Astrocyte (in vitro differentiated cells and primary cell): ENCODE measurements at places on chromosomes 6 and 20.

DNA sequence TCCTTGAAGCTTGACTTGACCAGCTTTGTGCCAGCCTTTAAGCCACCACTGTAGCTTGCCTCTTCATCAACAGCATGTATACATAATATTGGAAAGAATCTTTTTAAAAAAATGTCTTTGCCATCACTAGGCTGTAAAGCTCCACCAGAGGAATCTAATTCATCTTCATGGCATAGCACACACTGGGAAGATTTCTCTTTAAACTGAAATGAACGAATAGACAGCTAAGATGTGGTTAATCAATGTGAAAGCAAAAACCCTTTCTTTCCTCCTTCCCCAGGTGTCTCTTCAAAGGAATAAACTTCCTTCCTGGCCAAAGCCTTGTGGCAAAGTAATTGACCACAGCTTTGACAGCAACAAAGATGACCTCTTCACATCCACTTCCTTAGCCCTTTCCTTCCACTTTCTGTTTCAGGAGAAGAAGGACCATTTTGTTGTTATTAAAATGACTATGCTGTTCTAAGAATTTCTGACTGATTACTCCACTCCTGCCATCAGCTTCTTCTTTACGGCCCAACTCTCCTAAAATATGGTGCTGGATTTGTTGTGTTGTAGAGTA is 428.7 kb upstream of the SOX4 start:
- peak; percentile 46 for DNase-seq

DNA sequence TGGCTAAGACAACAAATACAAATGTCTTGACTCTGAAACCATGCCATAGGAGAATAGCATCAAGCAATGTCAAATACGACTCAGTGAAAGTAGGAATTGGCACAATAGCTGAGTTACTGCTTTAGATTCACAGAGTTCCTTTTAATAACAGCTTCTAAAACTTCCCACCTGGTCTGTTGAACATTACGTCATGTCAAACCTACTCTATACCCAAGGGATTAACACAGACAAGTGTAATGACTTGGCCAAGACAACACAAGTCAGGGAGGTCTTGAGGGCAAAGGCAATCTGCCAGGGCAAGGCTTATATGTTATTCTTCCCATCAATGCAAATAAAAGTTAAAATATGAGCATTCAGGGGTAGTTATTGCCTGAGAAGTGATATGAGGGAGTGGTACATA is 265.1 kb upstream of the PRDM1 start:
- DNase-seq = no peak

GRCh38 chr20:59429396-59429795 is 129.0 kb downstream of the EDN3 start:
- DNase-seq = no peak

DNA sequence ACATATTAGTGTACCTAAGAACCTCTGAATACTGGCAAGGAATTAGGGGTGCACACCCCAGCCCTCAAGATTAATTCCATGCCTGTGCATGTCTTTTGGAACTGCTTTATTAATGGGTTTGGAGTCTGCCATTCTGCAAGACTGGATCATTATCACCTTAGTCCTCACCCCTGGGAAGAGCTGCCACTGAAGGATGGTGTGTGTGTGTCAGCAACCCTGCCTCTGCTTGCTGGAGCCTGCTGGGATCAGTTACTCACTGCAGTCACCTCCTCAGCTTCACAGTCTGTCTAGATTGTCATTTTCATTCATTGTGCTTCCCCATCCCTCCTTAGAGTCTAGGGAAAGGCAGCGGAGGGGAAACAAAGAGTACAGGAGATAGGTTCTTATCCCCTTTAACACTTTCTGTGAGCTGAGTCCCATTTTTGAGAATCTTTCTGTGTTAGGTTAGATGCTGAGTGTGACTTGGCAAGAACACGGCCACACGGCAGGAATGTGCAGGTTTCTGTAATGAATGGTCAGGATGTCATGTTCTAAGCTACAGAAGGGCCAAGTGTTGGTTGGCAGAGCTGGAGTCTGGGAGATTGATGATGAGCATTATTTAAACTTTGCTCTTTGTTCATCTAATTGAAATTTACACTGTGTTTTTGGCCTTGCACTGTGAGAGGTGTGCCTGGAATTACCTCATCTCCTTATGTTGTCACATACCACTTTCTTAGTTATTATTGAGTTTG is 21.1 kb downstream of the GHRH start:
- no peak for DNase-seq
